ENCODE measurements at places on chromosomes 2 and 18. TPM values are rescaled to one million over a fixed set of nuclear protein-coding genes. Genes with fewer than 3 reads are reported as not detected.

ABHD1 gene
- polyA plus RNA-seq: 0.19 TPM

CD8B gene
- not detected for polyA plus RNA-seq

DNA sequence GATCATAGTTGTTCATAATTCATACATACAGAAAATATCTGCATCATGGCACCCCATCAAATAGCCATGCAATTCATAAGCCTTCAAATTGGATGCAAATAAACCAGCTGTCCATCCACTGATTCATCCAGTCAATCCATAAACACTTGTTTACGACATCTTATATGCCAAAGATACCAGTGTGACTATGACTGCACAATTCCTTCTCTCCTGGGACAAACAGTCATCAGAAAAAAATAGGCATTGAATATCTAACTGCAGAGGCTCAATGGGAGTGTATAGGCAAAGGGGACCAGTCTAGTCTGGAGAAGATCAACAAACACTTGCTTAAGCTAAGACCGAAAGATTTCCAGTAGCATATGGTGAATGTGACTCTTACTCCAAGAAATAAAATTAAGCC is 70.0 kb downstream of the COL4A3 start:
- DNase-seq: no peak
- no peak overlapping the region for H3K27ac ChIP-seq
- no peaks in the 10 kb centered on the region for H3K4me1 ChIP-seq
- no peaks in the 10 kb centered on the region for H3K27me3 ChIP-seq
- H3K4me3 ChIP-seq: no peak overlapping the region
- no peaks in the 10 kb centered on the region for H3K36me3 ChIP-seq

DNA sequence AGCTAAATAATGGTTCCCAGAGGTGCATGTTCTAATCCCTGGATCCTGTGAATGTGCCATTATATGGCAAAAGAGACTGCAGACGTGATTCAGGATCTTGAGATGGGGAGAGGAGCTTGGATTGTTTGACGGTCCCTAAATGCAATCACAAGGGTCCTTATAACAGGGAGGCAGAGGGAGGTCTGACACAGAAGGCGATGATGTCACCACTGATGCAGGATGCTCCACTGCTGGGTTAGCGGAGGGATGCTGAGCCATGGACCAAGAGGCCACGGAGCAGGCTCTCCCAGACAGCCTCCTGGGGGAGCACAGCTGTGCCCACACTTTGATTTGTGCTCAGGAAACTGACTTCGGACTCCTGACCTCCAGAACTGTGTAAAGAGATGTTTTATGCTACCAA is 156.2 kb downstream of the UXS1 start:
- H3K36me3 ChIP-seq: no peaks in the 10 kb centered on the region
- H3K4me3 ChIP-seq: no peak overlapping the region
- no peaks in the 10 kb centered on the region for H3K4me1 ChIP-seq
- no peak overlapping the region for H3K27ac ChIP-seq
- H3K27me3 ChIP-seq: no peaks in the 10 kb centered on the region
- no peak for DNase-seq

All from GM12878 (cell line).